HCEC 1CT (cell line): ENCODE measurements at places on chromosomes 13 and 19.

- no peak for DNase-seq
These were observed 38.7 kb downstream of the CYP4F2 start for GRCh38 chr19:15859187-15859586.

- no peak for DNase-seq
These were observed 568.5 kb downstream of the SLITRK6 start for GRCh38 chr13:85230691-85231093.

- DNase-seq = peak; percentile 19
These were observed 5.7 kb downstream of the ZNF431 start for GRCh38 chr19:21147540-21147939.

- DNase-seq = peak; percentile 34
These were observed 19.3 kb upstream of the CEACAM20 start for GRCh38 chr19:44548736-44549135.

DNA sequence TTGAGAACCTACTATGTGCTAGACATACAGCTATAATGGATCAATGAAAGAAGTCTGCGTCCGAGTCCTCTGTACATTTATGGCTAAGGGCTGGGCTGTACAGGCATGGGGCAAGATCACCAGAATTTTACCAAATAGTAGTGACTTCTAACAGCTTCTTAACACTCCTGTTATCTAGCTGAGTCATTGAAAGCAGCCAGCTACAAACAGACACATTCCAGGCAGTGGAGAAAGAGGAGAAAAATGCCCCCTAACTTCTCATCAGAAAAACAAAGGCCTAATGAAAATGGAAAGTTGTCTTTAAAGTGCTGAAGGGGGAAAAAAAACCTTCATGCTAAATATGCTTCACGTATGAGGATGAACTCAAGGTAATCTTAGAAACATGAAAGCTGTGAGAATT is 14.3 kb upstream of the ZNF667 start:
- no peak for DNase-seq
